ENCODE measurements at places on chromosomes 1 and 21.
A peak's percentile ranks its signal among the peaks of the same experiment; 100 is the strongest.

- DNase-seq: no peak
Measured at GRCh38 chr1:213568929-213569815, 418.6 kb upstream of the PROX1 start.

- DNase-seq: no peak
Measured at GRCh38 chr1:30770150-30770549, 12.6 kb upstream of the LAPTM5 start.

- peak; percentile 89 for DNase-seq
Measured at GRCh38 chr1:29202584-29203340, 21.1 kb upstream of the SRSF4 start.

DNA sequence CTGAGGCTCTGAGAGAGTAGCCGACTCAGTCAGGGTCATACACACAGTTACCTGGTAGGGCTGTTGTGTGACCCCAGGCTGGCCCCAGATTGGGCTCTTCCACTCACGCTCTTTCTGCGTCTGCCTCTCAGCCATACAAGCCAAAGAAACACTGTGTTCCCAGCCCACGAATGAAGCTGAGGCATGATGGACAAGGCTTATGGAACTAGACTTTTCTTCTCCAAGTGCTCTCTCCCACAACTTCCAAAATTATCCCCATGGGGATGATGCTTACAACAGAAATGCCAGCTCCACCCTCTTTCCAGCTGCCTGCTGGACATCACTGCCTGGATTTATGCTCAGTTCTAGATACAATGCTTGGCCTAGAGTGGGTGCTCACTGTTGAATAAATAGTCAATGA lies 102.8 kb upstream of the JUN start:
- DNase-seq: no peak

DNA sequence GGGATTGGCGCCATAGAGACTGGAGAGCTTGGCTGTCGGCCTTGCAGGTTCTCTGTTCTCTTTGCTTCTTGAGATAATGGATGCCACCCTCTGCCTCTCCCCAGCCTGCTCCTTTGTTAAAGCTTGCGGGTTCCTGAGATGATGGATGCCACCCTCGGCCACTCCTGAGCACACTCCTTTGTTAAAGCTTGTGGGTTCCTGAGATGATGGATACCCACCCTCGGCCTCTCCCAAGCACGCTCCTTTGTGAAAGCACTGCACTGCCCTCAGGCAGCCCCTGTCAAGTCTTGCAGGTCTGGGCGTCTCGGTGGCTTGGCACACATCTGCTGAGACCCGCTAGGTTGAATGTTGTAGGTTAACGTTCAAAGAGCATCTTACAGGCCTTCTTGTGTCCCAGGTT lies 76.5 kb downstream of the SCCPDH start:
- no peak for DNase-seq

DNA sequence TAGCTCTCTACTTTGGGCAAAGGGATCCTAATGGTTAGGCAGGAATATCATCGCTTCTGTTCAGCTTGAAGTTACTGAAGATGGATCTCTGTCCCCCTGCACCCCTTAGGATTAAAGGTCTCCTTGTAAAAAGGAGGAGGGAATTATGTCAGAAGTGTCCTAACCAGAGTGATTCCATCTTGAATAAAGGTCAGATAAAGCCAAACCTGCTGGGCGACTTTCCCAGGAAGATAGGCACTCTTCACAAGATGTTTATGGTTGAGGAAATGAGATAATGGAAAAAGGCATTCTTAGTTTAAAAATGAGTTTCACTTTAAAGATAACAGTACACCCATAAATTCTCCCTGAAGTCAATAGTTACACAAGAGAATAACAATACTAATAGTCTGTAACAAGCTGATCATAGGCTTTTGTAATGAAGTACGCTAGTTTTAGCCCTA lies 1.7 kb upstream of the NENF start:
- DNase-seq: no peak

DNA sequence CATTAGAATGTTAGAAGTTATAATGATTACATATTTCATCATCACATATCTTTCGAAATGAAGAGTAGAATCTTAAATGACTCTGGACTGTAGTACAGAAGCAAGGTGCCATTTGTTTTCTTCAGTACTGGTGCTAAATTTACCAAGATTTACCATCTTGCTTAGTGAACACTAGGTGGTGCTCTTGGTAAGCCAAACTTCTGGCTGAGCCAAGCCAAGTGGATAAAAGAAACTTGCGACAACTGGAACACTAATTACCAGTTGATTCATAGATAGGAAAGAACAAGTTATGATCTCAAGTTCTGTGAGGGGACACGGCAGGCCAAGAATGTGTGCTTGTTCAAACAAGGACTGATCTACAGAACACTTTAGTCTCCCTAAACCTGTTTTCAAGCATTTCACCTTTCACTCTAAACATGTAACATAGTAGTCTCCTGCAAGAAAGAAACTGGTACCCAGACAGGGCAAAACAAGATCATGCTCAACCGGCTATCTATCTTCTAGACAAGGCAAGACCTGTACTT lies 19.8 kb downstream of the SPRTN start:
- no peak for DNase-seq

DNA sequence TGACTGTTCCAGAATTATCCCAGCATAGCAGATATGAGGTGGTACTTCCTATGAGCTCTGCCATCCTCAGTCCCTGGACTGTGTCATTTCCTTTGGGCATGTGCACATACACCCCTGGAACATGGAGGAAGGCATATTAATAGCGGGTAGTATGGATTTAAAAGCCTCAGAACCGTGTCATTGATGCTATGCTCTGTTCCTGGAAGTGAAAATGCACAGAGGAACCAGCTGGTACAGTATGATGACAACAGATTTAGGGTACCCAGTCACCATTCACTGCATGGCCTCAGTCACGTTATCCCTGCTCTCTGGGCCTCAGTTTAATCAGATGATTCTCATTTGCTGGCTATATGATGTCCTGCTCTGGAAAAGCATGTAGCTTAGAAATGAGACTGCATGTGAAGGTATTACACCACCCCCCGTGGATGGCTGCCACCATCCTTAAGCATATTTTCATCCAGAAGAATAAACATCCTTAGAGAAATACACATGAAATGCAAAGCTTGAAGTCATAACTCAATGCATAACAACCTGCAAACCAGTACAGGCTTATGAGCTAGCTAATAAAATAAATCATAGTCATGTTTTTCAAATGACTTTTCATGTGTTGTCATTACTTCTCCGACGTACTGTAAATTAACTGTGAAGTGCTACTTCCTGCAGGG lies 37.8 kb downstream of the SETD4 start:
- DNase-seq: no peak

- no peak for DNase-seq
Measured at GRCh38 chr1:72281637-72282270, 585 bp downstream of the NEGR1 start.

DNA sequence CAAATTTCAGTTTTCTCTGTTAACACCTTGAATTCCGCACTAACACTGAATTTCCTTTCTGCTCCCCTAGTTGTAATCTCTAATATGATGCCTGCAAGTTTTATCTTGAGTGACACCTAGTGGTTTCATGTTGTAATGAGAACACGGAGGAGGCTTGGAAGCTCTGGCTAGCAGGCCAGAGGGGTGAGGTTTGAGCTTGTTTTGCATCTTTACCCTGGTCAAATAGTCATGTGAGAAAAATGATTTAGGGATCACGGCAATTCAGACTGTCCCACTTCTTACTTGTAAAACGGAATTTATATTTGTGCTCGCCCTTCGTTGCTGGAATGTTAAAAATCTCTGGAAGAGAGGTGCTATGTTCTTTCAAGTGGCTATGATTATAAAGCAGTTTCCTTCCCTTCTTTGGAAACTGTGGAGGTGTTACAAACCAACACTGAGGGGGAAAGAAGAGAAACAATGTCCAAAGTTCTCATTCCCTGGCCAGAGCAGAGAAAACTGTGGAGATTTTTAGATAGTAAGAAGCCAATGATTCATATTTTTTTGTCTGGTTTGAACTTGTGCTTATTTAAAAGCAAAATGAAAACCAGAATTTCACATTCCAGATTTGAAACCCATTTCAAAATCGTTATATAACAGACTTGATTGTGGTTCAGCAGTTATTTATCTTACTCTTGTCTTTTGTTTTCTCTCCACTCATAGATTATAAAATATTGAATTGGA lies 5.3 kb upstream of the MROH9 start:
- DNase-seq: peak; percentile 18

- DNase-seq: peak; percentile 33
Measured at GRCh38 chr1:67053535-67053784, 488 bp downstream of the SLC35D1 start.

DNA sequence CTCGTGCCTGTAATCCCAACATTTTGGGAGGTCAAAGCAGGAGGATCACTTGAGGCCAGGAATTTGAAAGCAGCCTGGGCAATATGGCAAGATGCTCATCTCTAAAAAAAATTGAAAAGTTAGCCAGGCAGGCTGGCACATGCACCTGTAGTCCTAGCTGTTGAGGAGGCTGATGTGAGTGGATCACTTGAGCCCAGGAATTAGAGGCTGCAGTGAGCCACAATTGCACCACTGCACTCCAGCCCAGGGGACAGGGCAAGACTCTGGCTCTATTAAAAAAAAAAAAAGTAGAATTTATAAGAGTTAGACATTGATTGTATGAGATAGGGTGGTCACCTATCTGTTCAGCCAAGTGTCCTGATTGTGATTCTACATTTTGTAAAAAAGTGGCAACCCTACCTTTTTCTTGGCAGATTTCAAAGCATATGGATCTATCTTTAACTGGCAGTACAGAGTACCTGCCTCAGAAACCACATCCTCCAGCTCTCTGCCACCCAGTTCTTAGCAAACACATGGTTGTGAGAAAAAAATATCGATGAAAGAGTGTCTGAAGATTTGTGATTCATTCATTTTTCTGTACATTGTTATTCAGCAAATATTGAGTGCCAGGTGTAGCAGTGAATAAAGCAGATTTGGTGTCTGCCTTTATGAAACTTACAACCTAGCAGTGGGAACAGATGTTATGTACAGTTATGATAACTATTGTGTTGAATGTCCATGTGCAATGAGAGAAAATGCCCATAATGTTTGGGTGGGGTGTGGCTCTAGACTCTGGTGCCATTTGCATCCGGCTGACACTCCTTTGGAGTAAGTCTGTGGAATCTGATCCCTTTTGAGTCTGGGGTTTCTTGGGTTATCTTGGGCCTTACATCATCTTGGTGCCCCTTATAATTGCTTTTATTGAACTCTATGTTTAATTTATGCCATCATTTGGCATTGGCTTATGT lies 82.5 kb downstream of the ST3GAL3 start:
- DNase-seq: no peak

GRCh38 chr1:186082235-186082937 lies 292.7 kb downstream of the TPR start:
- peak; percentile 86 for DNase-seq

- no peak for DNase-seq
Measured at GRCh38 chr21:41802684-41803083, 35.8 kb upstream of the RIPK4 start.

GRCh38 chr21:17050156-17050555 lies 462.7 kb upstream of the CXADR start:
- no peak for DNase-seq

DNA sequence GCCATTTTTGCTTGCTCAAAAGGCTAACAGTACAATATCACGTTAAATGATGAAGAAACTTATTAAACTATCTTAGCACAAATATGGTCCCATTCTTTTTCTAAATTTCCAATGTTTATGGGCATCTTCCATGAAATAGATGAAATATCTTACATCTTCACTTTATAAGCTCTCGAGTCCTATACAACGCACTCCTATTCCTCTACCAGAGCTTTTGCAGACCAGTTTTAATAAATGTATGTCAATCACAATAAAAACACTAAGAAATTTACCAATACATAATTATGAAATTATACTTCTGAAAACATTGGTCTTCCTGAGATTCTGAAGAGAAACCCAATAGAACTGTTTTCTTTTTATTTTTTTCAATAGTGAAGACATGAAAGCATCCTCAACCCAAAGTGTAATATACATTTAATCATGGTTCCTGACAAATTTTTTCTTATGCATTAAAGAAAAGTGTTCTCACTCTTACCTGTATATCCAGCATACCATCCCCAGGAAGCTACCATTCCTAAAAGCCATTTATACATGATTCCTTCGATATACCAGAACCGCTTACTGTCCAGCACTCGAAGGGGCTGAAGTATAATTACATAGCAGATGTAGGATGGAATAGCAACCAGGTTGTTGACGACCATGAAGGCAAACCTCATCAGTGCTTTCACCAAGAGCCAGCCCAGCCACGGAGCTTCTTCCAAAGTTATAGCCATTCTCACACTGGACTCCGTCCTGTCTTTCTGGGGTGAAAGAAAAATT lies 1.8 kb downstream of the LPGAT1 start:
- no peak for DNase-seq

GRCh38 chr1:17409391-17409811 lies 30.1 kb downstream of the RCC2 start:
- DNase-seq: no peak

- DNase-seq: no peak
Measured at GRCh38 chr21:46634427-46634826, 1.0 kb upstream of the PRMT2 start.

DNA sequence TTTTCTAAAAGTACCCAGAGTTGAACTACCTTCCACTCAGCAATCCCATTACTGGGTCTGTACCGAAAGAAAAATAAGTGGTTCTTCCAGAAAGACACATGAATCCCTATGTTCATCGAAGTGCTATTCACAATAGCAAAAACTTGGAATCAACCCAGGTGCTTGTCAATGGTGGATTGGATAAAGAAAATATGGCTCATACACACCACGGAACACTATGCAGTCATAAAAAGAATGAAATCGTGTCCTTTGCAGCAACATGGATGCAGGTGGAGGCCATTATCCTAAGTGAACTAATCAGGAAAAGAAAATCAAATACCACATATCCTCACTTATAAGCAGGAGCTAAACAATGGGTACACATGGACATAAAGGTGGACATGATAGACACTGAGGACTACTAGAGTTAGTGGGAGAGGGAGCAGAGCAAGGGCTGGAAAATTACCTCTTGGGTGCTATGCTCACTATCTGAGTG lies 32.9 kb upstream of the JUN start:
- DNase-seq: no peak

DNA sequence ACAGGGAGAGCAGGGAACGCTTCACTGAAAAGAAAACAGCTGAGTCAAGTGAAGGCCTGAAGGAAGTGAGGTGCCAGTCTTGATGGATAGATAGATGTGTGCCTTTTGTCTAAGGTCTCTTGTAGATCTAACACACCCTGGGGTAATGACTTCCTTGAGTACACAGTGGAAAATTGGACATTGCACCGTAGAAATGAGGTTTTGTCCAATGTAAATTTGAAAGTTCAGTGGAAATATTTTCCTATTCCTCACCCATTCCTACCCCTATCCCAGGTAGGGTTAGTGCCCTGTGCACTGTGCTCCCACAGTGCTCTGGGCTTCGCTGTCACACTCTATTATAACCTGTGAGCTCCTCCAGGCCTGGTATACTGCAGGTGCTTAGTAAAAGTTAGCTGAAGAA lies 24.3 kb downstream of the ZMYND12 start:
- no peak for DNase-seq

- DNase-seq: no peak
Measured at GRCh38 chr1:62744611-62745577, 39.0 kb upstream of the ATG4C start.

DNA sequence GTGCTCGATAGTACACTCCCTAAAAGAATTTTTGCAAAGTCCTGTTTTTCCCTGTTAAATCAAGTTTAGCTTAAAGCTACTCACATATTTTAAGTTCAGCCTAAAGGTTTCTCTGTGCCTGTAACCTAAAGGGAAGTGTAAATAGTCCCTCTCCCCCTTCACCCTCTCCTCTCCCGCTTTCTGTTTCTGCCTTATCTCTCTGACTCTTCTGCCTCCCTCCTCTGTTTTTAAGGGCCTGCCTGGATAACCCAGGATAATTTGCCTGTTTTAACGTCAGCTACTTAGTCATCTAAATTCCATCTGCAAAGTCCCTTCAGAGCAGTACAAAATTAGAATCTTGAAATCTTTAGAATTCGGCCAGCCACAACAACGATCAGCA lies 92.6 kb downstream of the NID1 start:
- no peak for DNase-seq
